ENCODE measurements at places on chromosomes 1 and 21.
A peak's percentile ranks its signal among the peaks of the same experiment; 100 is the strongest.

GRCh38 chr1:226185141-226186036 is 1.2 kb downstream of the ACBD3 start:
- DNase-seq = no peak

DNA sequence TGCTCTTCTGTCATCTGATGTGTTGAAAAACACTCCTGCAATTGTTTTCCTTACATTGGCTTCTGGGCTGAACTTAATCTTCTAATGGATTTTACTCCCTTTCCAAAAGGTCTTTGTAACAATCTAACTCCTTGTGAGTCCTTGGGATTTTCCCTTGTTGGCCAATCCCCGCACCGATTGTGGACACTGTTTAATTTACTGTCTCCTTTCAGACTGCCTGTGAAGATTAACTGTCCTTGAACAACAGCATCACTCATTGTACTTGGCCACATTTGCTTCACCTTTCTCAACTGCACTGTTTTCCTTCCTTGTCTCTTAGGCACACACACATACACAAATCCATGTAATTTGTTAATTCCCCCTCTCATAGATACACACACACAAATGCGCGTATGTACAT is 120.4 kb downstream of the SPATA46 start:
- DNase-seq = no peak

- DNase-seq = no peak
These were observed 72.7 kb downstream of the SLC66A1 start for GRCh38 chr1:19384772-19385187.

DNA sequence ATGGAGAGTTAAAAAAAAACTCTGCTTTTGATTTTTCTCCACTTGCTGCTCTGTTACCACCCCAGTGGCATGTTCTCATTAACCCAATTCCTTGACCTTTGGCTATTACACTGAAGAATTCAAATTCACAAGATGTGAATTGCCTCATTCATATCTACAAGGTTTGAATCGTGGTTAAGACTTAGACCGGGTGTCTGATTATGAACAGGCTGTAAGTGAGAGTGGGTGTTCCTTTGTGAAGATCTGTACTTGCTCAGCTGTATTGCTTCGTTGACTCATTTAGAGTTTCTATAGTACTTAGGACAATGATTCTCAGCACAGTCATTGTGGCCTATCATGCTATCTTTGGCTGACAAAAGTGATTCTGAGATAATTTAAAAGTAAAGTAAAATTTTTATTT is 36.4 kb downstream of the DNM3 start:
- DNase-seq = no peak

DNA sequence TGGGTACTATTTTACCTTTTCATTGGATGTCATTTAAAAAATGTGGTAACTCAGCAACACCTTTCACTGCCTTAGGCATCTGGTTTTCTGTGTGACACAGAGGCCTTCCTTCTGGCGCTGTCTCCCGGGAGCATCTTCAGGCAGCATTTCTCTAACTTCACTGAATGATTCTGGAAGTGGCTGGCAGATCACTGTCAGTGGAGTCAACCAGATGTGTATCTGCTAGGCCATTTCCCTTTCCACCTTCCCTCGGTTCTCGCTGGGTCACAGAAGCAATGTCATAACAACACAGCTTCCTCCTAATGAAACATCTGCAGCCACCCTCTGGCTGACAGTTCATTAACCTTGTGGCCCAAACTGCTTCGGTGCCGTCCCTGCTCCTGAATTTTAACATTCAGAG is 137.8 kb downstream of the KIF26B start:
- no peak for DNase-seq

DNA sequence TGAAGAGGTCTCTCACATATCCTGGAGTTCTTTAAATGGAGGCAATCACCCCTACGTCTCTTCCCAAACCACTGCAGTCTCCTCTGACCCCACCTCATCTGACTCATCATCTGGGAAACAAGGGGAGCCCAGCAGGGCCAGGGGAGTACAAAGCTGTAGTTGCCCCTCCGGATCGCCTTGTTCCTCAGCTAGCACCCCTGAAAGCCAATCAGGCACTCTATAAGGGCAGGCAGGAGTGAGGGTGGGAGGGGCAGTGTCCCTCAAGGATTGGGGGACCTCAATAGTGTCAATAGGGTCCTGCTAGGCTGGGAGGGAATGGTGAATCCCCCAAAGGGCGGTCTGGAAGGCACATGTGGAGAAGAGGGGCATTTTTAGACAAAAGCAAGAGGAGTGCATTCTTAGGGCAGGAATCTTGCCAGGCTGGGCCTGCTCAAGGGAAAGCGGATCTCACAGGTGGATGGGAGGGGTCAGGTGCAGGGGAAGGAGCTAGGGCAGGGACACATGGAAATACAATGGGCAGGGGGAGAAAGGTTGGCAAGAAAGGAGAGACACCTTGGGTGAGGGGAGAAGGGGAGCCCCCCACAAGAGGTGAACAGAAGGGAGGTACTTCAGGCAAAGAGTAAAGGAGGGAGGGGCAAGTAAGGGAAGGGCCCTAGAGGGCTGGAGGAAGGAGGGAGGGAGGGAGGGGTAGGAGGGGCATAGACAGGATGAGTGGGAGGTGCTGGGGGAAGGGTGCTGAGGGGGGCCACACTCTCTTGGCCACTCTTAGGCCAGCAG is 5.8 kb downstream of the SHISA4 start:
- no peak for DNase-seq

- no peak for DNase-seq
These were observed 117.5 kb downstream of the BACH1 start for GRCh38 chr21:29416268-29416667.

GRCh38 chr1:56216218-56216617 is 363.1 kb downstream of the PLPP3 start:
- no peak for DNase-seq

DNA sequence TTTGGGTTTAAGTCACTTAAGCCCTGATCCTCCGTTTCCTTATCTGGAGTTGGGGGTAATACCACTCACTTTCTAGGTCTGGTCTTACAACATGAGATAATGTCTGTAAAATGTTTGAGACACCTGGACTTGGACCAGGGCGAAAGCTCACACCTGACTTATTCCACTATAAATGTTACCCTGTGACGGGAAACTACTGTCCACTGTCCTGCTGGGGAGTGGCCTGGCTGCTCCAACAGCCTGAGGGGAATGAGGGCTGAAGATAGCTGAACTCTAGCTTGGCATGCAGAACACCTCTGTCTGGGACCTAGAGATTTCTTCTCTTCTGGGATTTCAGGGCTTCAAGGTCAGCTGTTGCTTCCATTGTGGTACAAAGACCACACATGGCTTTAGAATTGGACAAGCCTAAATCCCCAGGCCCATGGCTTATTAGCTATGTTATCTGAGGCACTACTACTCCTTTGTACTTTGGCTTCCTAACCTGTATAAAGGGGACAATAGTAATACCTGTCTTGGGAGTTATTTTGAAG is 9.5 kb upstream of the A3GALT2 start:
- DNase-seq = no peak

DNA sequence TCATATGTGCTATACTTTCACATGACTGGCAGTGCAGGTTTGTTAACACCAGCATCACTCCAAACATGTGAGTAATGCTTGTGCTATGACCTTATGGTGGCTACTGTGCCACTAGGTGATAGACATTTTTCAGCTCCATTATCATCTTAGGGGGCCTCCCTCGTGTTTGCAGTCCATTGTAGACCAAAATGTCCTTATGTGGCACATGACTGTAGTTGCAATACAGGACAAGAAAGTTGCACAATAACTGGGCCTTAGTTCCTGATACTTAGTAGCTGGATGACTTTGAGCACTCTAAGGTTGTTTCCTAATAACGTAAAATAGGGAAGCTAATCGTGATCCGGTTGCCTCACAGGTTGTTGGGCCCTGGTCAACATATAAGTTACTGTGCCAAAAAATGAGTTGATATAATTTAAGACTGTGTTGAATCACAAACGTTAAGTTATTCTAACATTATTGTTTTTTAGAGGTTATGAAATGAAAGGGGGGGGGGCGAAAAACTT is 511 bp upstream of the SNX27 start:
- DNase-seq = no peak

- no peak for DNase-seq
These were observed 381.8 kb downstream of the NPHP4 start for GRCh38 chr1:5610432-5610831.

DNA sequence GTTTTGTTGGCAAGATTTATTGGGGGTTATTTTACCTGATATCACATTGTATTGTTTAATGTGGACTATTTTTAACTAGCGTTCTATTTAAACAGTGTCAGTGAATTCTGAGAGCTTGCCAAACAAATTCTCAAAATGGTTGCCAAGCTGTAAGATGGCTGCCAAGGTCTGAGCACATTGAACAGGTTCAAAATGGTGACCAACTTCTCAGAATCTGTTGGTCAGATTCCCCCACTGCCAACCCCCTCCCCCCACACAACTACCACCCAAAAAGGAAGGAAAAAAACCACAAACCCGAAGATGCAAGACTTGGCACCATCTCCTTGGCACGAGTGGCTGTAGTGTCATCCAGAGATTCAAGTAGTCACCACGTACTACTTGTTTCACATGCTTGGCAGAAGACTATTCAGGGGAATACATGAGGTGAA is 159.1 kb downstream of the NFIA start:
- DNase-seq = peak; percentile 47

GRCh38 chr1:181062836-181063428 is 25.6 kb upstream of the IER5 start:
- DNase-seq = no peak

- DNase-seq = peak; percentile 93
These were observed 34.8 kb downstream of the ZMYND12 start for GRCh38 chr1:42420911-42421585.

DNA sequence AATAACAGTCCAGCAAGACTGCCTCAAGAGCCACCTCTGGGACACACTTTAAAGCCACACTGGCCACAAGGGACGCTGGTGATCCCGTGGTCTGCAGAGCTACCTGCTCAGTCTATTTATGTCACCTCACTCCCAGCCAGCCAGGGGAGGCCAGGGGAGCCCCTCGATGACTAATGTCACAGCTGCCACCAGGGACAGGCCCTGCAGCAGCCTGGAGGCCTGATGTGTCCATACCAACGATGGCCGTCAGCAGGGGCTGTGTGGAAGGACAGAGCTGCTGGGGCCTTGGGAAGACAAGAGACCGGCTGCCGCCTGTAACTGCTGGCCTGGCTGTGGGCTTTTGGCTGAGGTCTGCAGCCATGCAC is 71.0 kb downstream of the SIK1 start:
- no peak for DNase-seq

GRCh38 chr1:160539990-160540858 is 17.2 kb upstream of the SLAMF6 start:
- DNase-seq = no peak

GRCh38 chr1:32939655-32940371 is 24.8 kb downstream of the RNF19B start:
- DNase-seq = peak; percentile 58

Measured in right hindlimb (tissue), 1 donor.